ENCODE measurements at places on chromosomes 7 and 10. TPM values are rescaled to one million over a fixed set of nuclear protein-coding genes. Genes with fewer than 3 reads are reported as not detected.

Gene SLC18A2
- total RNA-seq: 1.2 TPM

Gene GPER1
- total RNA-seq: not detected

Gene MRPS16
- 31.9 TPM for total RNA-seq

DNA sequence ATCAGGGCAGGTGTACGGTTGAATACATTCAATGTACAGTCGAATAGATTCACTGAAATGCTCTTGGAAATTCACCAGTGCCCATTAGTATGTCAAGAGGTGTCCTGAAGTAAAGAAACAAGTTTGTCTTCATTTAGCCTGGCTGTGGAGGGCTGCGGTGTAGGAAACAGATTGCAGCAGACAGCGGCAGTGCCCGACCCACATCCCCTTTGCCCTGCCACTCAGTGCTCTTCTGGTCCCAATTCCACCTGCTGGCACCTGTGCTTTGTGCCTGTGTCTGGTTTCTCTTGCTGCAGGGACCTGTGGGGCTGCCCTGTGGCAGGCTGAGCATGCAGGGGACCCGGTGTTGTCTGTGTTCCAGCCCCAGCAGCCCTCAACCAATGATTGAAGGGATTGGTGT lies 183.7 kb downstream of the RPS24 start:
- no peak for DNase-seq

DNA sequence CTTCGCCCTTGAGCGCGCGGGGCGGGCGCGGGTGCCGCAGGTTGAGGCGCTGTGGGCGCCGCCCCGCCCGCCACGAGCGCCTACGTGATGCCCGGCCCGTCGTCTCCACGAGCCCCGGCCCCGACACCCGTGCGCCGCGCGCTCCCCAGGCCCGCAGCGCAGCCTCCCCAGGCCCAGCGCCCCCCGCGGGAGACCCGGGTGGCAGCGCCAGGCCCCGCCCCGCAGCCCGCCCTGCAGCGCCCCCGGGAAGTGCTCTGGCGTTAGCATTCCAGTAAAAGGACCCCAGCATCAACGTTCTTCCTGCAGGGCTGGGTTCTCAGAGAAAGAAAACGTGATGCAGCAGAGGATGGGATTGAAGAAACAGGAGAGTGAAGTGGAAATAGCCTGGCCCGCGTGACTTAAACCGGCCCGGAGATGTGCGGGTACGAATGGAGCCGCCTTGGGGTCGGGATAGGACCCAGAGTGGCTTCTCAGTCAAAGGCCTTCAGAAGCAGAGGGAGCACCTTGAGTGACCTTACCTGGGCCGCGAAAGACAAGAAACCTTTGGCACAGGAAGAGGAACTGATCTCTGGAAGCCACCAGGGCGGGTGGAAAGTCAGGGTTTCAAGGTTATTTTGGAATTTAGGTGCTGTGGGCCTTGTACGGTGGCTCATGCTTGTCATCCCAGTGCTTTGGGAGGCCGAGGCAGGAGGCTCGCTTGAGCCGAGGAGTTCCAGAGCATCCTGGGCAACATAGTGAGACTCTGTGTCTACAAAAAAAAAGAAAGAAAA lies 1.8 kb downstream of the PFKP start:
- no peak for DNase-seq

DNA sequence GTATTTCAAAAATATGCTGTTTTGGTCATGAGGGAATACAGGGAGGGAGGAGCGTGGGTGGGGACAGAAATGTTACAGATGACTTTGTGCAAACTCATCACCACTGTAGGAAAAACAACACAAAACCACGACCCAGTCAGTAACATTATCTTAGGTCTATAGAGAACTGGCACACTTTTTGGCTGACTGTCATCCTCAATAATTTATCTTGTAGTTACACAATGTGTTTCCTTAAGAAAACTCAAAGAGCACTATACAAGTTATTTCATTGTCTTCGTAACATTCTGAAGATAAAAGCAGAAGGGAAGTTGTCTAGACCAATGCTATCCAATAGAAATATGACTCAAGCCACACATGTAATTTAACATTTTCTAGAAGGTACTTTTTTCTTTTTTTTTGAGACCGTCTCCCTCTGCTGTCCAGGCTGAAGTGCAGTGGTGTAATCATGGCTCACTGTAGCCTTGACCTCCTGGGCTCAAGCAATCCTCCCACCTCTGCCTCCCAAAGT lies 16.9 kb upstream of the CDK14 start:
- DNase-seq: no peak

Measured in CD4-positive, alpha-beta T cell (primary cell).